NCI-H1930 (cell line): ENCODE measurements at places on chromosomes 3 and 15.

GRCh38 chr3:127970966-127971592 is 56.0 kb downstream of the KBTBD12 start:
- DNase-seq: no peak

DNA sequence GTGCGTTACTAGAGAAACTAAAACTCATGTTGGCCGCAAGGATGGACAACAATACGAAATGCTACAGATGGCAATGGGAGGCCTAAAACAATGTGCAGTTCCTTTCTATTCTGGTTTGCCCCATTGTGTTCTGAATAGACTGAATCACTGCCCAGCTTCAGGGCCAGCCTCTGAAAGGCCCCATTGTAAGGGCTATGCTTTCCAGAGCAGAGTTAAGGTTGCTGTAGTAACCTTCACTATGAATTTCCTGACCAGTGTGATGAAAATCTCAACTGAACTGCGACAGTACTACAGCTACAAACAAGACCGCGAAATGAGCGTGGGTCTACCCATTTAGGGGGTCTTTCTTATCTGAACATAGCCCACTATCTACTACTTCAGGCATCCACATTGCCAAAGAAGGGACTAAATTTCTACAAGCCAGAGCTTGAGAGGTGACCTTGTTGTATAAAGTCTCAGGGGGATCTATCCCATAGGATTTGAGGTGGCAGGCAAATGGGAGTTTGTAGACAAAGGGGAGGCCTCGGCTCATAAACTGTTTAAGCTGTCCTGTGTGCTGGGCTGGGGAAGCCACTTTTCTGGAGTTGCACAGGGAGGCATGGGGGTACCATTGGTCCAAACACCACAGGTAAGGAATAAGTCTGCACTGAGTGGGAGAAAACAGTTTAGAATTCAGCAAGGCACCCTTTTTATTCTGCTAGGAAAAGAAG is 80.1 kb downstream of the MYO1E start:
- no peak for DNase-seq

GRCh38 chr3:53744351-53744750 is 101.9 kb downstream of the CHDH start:
- no peak for DNase-seq

- DNase-seq: no peak
Observed at GRCh38 chr15:40769274-40770146, at the start of gene C15orf62. C15orf62 (plus strand) TSS chr15:40769980; CDS start chr15:40770496, 516 bp downstream.

GRCh38 chr3:101898752-101899169 is 49.4 kb downstream of the NFKBIZ start:
- DNase-seq: no peak

DNA sequence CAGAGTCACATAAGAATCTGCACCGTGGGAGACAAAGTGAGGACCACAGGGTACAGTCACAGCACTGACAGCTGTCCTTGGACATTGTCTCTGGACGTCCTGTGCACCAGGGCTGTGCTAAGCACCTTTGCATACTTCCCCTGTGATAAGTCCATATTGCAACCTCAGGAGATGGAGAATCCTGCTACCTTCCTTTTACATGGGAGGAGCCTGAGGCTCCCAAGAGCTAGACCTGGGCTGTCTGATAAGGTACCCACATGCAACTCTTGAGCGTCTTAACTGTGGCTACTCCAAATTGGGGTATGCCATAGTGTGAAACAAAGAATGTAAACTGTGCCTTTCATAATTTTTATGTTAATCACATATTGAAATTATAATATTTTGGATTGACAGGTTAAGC is 2.5 kb upstream of the FETUB start:
- DNase-seq: no peak

DNA sequence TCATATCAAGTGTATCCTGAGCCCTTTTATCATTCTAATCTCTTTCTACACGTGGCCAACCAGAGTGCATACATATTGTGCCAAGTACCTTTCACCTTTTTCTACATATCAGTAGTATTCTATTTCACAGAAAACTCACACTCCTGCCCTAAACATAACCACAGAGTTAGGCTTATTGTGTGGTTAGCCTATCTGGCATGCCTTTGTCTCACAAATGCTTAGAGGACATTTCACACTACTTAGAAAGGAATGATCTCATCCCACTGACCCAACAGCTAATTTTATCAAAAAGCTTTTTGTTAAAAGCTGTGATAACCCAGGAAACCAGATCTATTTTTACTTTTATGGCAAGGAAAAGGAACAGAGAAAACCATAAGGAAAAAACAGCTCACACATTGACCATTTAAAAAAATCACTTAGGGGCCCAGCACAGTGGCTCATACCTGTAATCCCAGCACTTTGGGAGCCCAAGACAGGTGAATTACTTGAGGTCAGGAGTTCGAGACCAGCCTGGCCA is 17.8 kb upstream of the MAP4 start:
- no peak for DNase-seq

GRCh38 chr3:43759297-43759782 is 68.6 kb downstream of the ABHD5 start:
- no peak for DNase-seq

- no peak for DNase-seq
Observed at GRCh38 chr3:71103430-71103921, 480.1 kb downstream of the FOXP1 start.

DNA sequence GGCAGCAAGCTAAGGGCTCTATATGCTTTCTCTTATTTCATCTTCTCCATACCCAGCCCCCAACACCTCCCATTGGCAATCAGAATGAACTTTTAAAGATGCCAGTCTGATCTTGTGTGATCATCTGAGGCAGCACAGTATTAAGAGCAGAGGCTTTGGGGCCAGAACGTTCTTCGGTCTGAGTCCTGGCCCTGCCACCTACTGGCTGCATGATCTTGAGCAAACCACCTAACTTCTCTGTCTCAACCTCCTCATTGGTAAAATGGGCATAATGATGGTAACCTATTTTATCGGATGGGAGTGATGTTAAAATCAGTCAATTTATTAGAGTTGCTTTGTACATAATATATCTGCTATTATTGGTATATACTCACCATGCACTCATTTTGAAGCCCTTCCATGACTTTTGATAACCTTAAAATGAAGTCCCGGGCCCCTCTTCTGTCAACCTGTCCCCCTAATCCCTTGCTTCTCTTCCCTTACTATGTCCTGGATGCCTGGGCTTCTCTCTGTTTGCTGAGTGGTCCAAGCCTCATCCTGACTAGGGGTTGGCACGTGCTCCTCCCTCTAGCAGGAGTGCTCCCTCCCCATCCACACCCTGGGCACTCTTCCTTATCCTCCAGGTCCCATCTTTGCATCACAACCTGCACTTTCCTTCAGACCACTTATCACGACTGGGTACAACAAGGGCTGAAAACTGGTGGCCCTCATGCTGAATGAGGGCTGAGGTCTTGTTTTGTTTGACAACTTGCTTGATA is 6.3 kb downstream of the EFCAB12 start:
- no peak for DNase-seq

GRCh38 chr15:71180986-71181853 is 65.9 kb downstream of the THSD4 start:
- no peak for DNase-seq

DNA sequence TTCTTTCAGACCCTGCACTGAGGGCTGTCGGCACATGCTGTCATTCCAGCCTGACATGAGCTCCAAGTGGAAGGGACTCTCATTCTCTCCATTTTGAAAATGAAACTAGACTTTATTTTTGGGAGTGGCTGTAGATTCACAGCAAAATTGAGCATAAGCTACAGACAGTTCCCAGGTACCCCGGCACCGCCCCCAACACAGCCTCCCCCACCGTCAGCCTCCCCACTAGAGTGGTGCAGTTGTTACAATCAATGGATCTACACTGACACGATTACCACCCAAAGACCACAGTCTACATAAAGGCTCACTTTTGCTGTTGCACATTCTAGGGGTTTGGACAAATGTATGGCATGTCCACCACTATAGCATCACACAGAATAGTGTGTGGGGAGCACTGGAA is 29.5 kb upstream of the FGD5 start:
- DNase-seq: no peak

DNA sequence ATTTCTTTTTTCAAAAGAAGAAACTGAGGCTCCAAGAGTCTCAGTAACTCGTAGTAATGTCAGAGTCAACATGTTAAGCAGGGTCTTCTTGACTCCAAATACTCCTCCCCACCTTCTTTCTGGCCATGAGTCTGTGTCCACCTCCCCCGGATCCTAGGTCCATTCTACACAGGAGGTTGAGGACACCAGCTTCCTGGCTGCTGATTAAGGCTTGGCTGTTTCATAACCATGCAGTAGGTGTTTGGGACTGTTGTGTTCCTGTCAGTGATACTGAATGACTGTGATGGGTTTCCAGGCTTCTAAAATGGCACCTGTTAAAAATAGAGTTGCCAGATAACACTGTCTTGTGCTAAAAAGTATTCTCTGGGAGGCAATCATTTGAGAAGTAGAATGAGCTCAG is 130.8 kb upstream of the IL12A start:
- DNase-seq: no peak
